Gastrocnemius medialis (tissue), 4 donors: ENCODE measurements at places on chromosomes 12 and 14. TPM values are rescaled to one million over a fixed set of nuclear protein-coding genes. Genes with fewer than 3 reads are reported as not detected.

DNA sequence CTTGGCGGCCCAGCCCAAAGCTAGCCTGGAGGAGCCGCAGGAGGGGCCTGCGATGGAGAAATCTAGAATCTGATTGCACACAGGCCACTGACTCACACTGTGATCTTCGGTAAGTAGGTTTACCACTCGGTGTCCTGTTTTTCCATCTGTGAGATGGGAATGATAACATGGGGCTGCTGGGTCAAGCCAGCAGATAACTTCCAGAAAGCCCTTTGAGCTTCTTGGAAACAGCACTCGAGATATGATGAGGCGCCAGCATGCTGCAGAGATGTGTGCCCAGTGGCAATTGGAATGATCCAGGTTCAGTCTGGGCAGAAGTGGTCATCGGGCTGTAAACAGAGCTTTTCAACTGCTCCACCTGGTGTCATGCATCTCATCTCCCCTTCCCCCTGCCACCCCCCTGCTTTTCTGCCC, 771.3 kb upstream of the TBX3 start:
- H3K27ac ChIP-seq, result no peak overlapping the region
- DNase-seq, result no peak
- no peak overlapping the region for H3K4me3 ChIP-seq
- H3K36me3 ChIP-seq, result no peaks in the 10 kb centered on the region

GRCh38 chr14:61186341-61187195, 94.6 kb downstream of the TMEM30B start:
- peak overlapping the region; percentile 90 for H3K27ac ChIP-seq
- H3K4me3 ChIP-seq, result no peak overlapping the region
- DNase-seq, result peak; percentile 48
- no peaks in the 10 kb centered on the region for H3K36me3 ChIP-seq
- no peaks in the 10 kb centered on the region for H3K27me3 ChIP-seq
- H3K4me1 ChIP-seq, result peaks cover 38% of the 10 kb centered on the region

DNA sequence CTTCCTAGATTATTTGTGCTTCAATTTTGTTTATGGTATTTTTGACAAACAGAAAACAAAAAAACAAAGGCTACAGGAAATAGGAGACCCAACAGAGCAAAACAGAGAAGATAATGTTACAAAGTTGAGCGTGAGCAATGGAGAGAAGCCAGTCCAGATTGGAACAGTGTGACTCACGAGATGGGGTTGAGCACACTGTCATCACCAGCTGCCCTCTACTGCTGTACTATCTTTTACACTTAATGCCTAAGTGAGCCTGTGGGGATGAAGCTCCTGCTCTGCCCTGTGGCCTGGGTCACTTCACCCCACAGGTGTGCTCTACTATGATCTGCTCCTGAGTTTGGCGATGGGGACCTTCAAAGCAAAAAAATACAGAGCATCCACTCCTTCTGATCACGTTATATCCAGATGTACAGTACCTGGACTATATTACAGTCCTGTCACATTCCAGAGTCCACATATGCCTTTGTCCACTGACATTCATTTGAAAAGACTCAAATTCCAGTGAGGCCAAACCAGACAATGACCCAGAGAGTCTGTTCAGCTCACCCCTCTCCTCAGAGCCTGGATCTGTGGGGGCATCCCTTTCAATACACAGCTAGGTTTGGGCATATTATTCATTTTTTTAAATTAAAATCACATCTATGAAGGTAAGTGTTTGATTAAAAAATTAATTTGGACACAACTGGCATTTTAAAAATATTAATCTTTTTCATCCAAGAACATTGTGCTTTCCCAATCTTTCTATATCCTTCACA, 4.4 kb downstream of the IPO8 start:
- no peaks in the 10 kb centered on the region for H3K36me3 ChIP-seq
- H3K27me3 ChIP-seq, result no peaks in the 10 kb centered on the region
- H3K4me3 ChIP-seq, result no peak overlapping the region
- peak overlapping the region; percentile 88 for H3K27ac ChIP-seq
- peak; percentile 74 for DNase-seq

- H3K27ac ChIP-seq, result peak overlapping the region; percentile 94
- H3K27me3 ChIP-seq, result no peaks in the 10 kb centered on the region
- peaks cover 26% of the 10 kb centered on the region for H3K4me1 ChIP-seq
- DNase-seq, result no peak
Observed at GRCh38 chr14:58243790-58244555, 670 bp upstream of the PSMA3 start.

DNA sequence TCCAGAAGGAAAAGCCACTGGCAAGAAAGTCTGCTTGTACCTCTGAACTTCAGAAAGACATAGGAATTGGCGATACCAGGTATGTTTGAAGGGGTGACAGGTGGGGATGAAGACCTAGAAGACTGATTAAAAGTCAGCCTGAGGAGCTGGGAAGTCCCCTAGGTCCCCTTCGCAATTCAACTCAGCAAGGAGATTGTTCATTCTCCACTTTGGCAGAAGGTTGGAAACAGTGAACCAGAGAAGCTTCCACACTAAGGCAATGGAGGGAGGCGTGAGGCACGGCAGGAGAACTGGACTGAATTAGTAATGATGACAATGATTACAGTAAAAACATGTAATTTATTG, 240.3 kb upstream of the TMPO start:
- no peaks in the 10 kb centered on the region for H3K27me3 ChIP-seq
- no peaks in the 10 kb centered on the region for H3K36me3 ChIP-seq
- no peak overlapping the region for H3K27ac ChIP-seq
- DNase-seq, result no peak
- H3K4me3 ChIP-seq, result no peak overlapping the region
- no peaks in the 10 kb centered on the region for H3K4me1 ChIP-seq

DNA sequence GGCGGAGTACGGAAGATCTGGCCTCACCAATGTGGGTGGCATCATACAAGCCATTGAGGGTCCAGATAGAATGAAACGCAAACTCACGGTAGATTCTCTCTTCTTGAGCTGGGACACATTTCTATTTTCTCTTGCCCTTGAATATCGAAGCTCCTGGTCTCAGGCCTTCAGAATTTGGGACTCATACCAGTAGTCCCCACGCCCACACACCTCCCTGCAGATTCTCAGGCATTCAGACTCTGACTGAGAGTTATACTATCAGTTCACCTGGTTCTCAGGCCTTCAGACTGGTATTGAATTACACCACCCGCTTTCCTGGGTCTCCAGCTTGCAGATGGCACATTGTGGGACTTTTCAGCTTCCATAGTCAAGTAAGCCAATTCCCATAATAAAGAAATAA, 37.8 kb downstream of the EIF2S3B start:
- H3K27ac ChIP-seq, result no peak overlapping the region
- no peaks in the 10 kb centered on the region for H3K4me1 ChIP-seq
- DNase-seq, result no peak
- H3K4me3 ChIP-seq, result no peak overlapping the region
- H3K27me3 ChIP-seq, result no peaks in the 10 kb centered on the region

FRS2 gene
- 21.0 TPM for total RNA-seq

RNU6-8 gene
- not detected for total RNA-seq

RILPL1 gene
- total RNA-seq, result 45.6 TPM

CFAP54 gene
- not detected for total RNA-seq
